ENCODE measurements at places on chromosomes 6 and 20. TPM values are rescaled to one million over a fixed set of nuclear protein-coding genes. Genes with fewer than 3 reads are reported as not detected.

DNA sequence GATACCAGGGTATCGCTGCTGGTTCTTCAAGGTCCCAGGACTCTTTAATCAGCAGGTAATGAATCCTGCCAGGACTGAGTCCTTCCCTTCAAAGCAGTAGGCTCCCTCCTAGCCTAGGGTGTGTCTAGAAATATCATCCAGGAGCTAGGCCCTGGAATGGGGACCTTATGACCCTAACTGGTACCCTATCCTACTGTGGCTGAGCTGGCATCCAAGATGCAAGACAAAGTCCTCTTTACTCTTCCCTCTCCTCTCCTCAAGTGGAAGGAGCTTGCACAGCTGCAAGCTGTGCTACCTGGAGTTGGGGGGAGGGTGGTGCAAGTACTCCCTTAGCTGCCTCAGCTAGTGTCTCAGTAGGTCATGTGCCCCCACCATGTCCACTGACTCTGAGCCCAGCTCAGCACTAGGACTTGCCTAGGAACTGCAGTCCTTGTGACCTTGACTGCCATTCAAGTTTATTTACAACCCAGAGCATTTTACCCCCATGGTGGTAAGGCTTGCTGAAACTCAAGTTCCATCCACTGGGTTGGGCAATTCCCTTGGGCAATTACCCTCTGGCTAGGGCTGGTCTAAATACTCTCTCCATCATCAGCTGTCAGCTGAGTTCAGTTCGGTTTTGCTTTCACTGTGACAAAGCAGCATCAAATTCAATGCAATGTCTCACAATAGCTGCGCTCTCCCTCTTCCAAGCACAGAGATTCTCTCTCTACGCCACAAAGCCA, 48.4 kb upstream of the TOP1 start:
- no peak for DNase-seq

DNA sequence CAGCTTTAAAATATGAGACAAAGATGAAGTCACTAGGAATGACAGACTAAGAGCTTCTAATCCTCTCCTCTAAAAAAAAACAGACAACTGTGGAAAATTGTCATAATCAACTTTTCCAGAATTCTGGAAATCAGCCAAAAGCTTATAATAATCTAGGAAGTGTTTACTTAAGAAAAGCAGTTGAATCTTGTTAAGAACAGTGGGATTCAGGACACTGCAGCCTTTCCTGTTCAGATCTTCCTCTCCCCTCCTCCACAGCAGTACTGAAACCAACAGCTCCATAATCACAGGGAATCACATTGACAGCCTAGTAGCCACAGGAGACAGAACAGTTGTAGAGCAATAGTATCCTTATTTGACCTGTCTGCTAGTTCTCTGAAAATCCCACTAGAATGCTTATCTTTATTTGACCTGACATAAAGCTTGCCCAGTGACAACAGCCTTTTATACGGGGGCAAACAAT, 41.6 kb downstream of the IBTK start:
- DNase-seq = no peak

DNA sequence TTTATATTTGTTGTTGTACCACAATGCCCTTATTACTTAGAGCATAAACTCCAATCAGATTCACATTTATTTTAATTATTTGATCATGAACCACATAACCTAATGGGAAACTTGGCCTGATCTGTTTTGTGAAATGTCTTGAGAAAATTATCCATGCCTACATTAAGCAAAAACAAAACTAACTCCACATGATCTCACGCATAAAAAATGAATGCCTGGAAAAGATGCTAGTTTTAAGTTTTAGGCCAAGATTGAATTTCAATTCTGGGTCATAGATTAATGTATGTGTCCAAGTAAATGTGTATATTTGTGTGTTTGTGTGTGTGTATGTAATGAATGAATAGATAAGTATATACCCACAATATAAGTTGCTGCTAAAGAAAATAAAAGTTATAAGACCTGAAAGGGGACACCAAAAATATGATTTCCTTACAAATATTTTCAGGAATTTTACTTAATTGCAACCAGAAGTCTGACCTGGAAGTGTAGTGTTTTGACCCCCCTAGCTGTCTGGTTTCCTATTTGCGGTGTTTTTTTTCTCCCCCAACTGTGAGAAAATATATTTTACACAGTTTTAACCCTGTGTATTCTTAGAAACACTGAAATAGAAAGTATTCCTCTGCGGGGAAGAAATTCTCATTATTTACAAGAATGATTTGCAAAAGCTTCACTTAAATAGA, 97.2 kb downstream of the JAG1 start:
- DNase-seq = peak; percentile 35

DNA sequence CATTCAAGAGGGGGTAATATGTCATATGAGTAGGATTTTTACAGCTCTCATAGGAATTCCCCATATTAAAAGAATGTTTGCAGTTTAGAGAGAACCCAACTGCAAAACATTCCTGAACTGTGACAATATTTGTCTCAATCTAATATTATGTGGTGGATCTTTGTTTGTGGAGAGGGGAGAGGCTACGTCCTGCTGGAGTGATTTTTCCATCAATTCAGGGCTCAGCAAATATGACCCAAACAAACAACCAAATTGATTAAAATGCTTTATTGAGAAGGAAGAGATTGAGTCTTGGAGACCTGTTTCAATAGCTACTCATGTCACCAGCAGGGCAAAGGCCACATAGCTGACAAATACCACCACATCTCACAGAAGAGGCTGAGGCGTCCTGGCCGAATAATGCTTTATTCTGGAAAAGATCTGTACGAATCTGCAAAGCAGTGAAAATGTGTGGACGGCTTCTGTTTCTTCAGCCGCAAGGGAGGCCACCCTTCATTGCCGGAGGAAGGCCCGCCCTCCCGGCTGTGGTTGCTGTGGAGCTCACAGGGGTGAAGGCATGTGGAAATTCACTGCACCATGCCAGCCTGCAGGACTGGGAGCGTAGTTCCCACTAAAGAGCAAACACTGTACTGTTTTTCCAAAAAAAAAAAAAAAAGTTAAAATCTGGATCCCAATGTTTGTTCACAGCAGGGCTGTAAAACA, 89.7 kb upstream of the QKI start:
- no peak for DNase-seq

- no peak for DNase-seq
Observed at GRCh38 chr20:51382986-51383821, 159.3 kb downstream of the NFATC2 start.

KCNG1 gene
- 0.43 TPM for polyA plus RNA-seq

- no peak for DNase-seq
Observed at GRCh38 chr6:30067460-30068139, 602 bp downstream of the PPP1R11 start.

HTR1B gene
- polyA plus RNA-seq = 0.09 TPM

- peak; percentile 45 for DNase-seq
Observed at GRCh38 chr20:61855286-61855685, 210.4 kb downstream of the TAF4 start.

DNA sequence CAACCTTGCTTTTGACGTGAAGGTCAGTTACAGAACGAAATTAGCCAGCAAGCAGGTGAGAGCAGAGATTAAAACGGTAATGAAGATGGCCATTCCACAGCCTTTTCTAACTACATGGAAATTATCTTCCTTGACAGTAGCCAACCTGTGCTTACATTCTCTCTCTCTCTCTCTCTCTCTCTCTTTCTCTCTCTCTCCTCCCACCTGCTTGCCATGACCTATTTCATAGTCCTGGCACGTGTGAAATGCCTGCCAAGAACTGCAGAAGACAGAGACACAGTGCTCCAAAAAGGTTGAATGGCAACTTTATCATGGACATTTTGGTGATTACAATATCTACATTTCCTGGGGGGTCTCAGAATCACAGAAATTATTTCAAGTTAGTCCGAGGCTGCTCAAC, 38.5 kb upstream of the SALL4 start:
- no peak for DNase-seq

DNA sequence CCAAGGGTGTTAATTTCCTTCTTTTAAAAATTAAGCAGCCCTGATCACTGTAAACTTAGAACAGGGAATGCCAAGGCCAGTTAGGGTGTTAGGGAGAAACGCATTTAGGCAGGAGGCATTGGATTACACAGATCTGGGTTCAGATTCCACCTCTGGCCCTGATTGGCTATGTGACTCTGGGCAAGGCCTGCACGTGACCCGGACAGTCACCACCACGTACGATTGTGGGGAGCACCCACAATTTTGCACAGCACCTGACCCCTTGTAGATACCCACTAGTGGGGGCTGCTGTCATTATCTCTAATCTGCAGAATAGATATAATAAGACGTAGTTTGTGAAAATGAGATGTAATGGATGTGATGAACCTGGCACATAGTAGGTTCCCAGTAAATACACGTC, 59.5 kb upstream of the ZNFX1 start:
- no peak for DNase-seq
